Dorsolateral prefrontal cortex (tissue), 122 donors: ENCODE measurements at places on chromosomes 2 and 18.

DNA sequence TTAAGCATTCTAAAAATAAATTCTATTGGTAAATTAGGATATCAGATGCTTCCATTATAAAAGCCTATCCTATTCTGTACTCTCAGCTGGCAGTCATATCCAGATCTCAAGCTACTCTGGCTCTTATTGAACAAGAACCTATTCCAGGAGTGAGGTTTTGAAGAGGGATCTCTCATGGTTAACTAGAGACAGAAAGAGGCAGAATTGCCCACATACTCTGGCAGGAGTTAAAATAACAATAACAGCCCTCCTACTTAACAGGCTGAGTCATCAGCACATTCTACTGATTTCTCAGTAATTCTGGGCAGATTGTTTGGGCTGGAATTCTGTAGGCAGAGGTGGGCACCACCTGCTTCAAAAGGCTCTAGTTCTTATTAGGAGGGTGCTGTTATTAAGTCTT lies 142.0 kb upstream of the UNC80 start:
- DNase-seq = no peak

GRCh38 chr2:42368817-42369531 lies 8.0 kb upstream of the COX7A2L start:
- DNase-seq = no peak

- DNase-seq = no peak
Observed at GRCh38 chr2:84972932-84973331, 2.0 kb downstream of the KCMF1 start.

GRCh38 chr2:178702361-178702760 lies 104.9 kb downstream of the TTN start:
- no peak for DNase-seq

GRCh38 chr2:129906861-129907235 lies 72.6 kb upstream of the RAB6C start:
- DNase-seq = no peak

GRCh38 chr18:62072370-62072769 lies 114.5 kb downstream of the PIGN start:
- no peak for DNase-seq
